ENCODE measurements at places on chromosomes 16 and 17.

- no peak for DNase-seq
Measured at GRCh38 chr16:8489580-8489979, 100.7 kb downstream of the TMEM114 start.

DNA sequence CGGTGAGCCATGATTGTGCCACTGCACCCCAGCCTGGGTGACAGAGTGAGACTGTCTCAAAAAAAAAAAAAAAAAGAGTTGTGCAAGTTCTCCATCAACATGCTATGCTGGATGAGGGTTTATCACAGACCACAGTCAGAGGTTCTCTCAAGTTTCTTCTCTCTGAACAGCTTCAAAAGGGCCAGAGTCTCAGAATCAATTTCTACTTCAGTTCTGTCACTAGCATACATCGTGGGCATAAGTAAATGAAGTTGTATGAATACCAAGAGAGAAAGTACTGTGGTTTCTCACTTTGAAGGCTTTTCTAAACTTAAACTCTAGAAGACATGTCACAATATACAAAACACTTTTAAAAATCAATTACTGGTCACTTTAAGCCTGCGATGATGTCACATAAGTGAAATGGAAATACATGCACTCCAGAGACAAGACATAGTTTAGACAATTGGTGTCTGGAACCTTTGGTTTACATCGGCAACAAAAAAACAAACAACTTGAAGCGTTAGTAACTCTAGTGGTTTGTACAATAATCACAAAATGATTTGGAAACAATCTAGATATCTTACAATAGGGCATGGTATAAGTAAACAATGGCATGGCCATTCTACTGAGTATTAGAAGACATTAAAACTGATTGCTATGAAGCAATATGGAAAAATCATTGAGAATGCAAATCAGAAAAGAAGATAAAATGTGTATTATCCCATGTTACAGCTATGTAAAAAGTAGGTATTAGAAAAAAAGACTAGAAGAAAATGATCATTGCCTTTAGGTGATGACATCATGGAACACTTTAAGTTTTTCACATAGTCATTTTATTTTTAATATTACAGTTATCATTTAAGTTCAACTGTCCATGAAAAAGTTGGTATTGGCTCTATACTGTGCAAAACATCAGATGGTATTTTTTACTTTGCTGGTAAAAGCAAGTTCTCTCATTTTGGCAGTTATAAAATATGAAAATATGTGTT is 232.3 kb downstream of the ZFHX3 start:
- no peak for DNase-seq

DNA sequence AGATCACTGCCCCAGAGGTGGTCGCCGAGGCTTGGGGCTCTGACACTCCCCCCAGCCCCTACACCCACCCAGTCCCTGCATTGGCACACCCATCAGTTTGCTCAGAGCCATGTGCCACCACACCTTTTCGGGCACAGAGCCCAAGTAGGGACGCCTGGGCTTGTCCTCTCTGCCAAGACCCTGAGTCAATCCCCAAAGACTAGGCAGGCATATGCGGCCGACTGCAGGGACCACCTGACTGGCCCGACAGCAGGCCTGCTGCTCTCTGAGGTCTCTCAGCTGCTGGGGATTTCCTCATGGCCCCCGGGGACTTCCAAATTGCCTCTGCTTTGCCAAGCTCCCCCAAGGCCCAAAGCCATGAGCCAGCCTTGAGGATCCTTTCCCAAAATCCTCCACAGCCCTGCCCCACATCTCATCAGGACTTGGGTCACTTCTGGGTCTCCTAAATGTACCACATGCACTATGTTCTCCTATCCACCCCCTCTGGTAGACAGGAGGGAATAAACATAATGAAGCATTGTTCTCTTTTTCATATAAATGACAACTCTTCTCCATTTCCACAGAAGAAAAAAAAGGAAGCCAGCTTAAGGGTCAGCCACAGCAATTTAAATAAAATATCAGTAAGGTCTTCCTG is 30.6 kb downstream of the MYO18A start:
- DNase-seq, result no peak

DNA sequence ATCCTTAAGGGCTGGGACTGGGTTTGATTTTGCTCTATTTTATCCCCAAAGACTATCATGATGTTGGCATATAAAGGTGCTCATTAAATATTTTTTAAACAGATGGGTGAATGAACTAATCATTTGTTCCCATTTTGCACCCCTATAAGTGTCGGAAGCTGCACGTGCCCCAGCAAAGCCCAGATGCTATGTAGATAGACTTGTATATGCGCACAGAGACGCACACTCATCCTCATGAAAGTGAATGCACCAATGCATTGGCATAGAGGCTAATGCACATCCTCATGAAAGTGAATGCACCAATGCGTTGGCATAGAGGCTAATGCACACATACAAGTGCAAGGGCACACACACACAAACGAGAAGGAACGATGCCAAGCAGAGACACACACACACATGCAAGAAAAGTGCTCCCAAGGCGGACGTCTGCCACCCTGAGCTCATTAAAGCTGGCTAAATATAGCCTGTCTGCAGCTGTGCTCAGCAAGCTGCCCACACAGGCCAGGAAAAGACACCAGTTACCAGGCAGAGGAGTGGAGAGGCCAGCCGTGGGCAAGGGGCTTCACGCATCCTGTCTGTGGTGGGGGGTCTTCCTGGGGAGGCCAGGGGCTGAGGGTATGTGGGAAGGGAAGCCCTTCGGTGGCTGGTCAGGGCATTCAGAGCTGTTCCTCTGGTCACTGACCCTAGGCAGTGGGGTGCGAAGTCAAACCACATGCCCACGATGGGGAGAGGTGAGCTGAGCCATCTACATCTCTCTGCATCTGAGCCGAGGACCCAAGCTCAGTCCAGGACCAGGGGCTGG is 52.6 kb downstream of the PIMREG start:
- peak; percentile 48 for DNase-seq

GRCh38 chr16:70508752-70509151 is 14.6 kb downstream of the COG4 start:
- no peak for DNase-seq

GRCh38 chr16:69611103-69611640 is 45.4 kb downstream of the NFAT5 start:
- DNase-seq, result no peak

GRCh38 chr16:57452021-57452420 is 4.7 kb downstream of the COQ9 start:
- DNase-seq, result no peak

DNA sequence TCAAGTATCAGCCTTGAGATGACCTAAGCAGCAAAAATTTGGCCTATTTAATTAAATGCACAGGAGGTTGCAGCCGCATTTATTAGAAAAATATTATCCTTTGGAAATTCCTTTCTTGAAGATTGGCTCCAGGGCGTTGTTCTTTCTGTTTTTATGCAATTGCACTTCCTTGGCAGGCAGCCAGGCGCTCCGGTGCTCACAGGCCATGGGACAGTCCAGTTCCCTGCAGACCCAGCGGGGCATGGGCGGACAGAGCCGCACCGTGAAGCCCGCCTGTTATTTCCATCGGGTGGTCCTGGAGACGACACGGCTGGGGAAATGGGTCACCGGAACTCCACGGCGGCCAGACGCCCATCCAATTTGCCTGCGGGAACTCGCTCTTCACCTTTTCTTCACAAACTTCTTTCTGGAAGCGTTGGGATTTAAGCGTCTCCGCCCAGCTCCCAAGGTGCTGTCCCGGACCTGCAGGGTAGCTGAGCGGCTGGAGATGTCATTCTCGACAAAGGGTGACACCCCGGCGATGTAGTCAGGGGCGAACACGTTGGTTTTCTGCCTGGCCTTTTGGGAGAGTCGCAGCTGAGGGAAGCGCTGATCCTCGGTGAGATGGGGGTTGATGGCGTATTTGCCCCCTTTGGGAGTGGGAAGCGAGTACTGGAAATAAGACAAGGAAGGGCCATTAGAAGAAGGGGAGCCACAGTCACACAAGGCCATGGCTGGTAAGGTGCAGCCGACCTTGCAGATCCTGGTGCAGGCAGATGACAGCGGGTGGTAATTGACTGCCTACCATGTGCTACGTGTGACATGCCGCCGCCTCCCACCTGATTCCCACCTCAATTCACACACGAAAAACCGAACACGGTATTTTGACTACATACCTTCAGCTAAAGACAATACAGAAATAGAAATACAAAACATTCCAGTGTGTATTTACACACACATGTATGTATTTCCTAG is 12.5 kb downstream of the NOB1 start:
- DNase-seq, result peak; percentile 50

DNA sequence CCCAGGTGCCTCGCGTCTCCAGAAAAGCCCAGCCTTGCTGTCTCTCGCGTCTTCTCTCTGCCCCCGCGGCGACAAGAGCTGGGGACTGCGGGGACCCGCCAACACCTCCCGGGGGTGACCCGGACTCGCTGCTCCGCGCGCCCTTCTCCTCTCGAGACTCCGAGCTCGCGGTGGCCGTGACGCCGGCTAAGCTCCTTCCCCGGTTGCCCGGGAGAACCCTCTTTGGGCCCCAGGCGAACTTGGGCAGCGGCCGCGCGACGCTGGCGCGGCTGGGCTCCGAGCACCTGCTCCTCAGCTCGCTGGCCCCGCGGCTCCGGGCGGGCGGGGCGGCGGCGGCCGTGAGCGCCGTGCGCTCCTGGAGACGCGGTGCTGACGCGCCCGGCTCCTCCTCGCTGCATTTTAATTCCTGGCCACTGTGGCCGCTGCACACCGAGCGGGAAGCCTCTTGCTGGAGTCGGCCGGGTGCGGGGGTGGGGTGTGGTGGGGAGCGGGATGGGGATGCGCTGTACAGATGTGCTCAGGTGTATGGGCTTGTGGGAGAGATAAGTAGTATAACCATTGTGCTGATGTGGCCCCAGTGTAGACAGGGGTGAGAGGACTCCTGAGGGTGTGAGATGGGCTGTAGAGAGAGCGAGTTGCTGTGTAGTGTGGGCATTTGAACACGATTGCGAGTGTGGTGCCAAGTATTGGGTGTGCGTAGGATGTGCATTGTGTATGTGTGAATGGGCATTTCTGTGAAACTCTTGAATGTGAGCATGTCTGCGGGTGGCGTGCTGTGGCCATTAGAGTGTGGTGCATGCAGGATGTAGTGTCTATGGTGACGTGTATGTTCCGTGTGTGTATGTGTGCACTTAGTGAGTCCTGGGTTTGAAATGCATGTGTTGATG is at the start of gene ASIC2:
Gene ASIC2, minus strand, starts transcription at position 315 of the 887 bp plus-strand sequence.
- no peak for DNase-seq

- DNase-seq, result no peak
Measured at GRCh38 chr17:3896108-3896967, 3.5 kb upstream of the CAMKK1 start.

DNA sequence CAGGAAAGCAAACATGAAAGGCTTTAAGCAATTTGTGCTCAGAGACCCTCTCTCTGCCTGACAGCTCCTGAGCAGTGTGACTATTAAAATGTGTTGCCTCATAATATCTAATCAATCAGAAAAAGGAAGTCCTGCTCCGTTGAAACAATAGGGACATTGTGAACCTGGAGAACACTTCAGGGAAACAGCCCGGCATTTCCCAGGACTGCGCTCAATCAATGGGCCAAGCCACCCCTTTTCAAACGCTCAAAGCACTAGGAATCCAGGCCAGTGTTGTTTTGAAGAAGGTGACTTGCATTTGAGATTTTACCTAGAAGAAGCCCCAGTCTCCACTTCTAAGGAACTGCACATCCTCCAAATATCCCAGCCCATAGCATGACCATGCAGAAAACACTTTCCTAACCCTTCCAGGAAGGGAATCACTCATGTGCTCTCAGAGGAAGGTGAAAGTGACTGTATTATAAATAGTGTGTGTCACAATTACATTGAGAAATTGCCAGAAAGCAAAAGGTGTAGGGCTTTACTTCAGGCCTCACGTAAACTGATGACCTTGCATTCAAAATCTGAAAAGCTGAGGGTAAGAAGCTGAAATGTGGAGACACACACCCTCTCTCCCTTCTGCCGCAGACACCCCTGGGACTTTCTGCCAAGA is 19.4 kb downstream of the CDRT4 start:
- no peak for DNase-seq

- DNase-seq, result peak; percentile 82
Measured at GRCh38 chr17:77476931-77477805, 336.4 kb downstream of the SEC14L1 start.

GRCh38 chr16:1532081-1532760 is 1.2 kb upstream of the TMEM204 start:
- DNase-seq, result peak; percentile 71

- no peak for DNase-seq
Measured at GRCh38 chr17:47810200-47810821, 11.3 kb downstream of the OSBPL7 start.

- DNase-seq, result no peak
Measured at GRCh38 chr17:64658931-64659330, 3.2 kb downstream of the SMURF2 start.

DNA sequence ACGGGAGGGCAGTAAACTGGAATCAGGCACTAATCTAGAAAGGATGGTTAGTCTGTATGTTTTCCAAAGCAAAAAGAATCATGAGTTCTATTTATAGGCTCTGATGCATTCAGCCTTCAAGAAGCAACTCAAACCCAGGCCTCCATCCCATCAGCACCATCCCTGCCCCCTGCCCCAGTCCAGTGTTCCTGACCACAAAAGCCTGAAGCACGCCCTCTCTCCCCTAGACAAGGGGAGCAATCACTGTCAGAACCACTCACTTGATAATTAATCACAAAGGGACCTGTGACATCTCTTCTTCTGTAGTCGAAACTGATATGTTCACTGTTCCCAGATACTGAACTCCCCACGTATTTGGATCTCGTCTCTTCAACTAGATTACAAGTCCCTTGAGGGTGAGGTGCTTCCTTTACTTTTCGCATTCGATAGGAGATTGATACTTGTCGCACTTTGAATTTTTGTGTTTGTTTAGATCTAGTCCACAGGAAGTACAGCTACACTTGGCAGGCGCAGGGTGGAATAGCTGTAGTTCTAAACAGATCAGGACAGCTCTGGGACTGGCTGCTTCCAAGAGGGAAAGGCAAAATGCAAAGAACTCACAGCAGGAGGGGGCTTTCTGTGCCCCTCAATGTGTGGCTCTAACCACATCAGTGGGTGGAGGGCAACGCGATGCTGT is 36.4 kb upstream of the CCDC182 start:
- DNase-seq, result no peak

GRCh38 chr16:54582631-54583250 is 296.2 kb upstream of the IRX3 start:
- no peak for DNase-seq

DNA sequence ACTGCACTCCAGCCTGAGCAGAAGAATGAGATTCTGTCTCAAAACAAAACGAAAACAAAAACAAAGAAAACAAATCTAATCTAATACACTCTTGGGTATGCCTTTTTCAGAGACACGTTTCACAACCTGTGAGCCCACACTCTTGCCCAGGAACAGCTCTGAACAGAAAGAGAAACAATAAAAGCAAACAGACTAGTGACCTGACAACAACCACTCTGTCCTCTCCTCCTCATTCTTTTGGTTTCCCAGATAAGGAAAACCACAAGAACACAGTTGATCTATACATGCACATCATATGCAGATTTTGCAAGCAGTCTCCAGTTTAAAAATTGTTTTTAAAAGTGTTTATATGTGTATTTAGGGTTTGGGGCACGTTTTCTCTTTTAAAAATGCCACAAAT is 1.3 kb downstream of the MKS1 start:
- DNase-seq, result no peak

All from lower leg skin (tissue), 4 donors.